ENCODE measurements at places on chromosomes 13 and 19. TPM values are rescaled to one million over a fixed set of nuclear protein-coding genes. Genes with fewer than 3 reads are reported as not detected.

Gene FGF22
- total RNA-seq: 0.16 TPM

Gene DLL3
- total RNA-seq: 0.42 TPM

Gene SIGLEC8
- not detected for total RNA-seq

Gene ZNF91
- total RNA-seq: 44.7 TPM

Gene ZNF625
- 6.3 TPM for total RNA-seq

Gene DCLK1
- total RNA-seq: 210 TPM

GRCh38 chr19:13220847-13221246 is 70.6 kb downstream of the IER2 start:
- no peak for DNase-seq

DNA sequence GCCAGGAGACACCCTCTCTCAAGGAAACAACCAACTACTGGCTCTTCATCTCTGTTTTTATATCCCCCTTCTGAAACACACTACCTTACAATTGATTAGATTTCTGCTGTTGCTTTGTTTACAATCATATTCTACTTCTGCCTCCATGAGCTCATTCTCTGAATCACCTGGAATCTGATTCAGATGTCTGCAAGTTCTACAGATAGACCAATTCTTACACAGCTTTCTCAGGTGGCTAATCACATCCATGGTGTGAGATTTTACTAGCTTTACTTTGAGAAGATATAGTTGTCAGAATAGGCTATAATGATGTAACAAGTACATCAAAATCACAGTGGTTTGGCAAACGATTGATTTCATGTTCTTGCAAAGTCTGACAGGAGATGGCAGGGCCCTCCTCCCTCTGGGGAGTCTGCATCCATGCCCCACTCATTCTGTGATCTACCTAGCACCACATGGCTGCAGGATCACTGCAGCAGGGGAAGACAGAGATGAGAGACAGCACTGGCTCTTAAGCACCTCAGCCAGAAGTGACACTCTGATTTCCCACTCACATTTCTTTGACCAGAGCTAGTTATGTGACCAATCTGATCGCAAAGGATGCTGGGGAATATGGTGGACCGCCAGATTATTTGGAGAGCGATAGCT is 243.7 kb downstream of the FOXO1 start:
- DNase-seq: no peak

- DNase-seq: no peak
These were observed 208.0 kb downstream of the DLEU7 start for GRCh38 chr13:50635504-50635903.

All from myocyte (in vitro differentiated cells).